ENCODE measurements at places on chromosomes 5 and 9.

GRCh38 chr5:108386345-108387061 is 4.6 kb upstream of the FBXL17 start:
- DNase-seq = no peak

DNA sequence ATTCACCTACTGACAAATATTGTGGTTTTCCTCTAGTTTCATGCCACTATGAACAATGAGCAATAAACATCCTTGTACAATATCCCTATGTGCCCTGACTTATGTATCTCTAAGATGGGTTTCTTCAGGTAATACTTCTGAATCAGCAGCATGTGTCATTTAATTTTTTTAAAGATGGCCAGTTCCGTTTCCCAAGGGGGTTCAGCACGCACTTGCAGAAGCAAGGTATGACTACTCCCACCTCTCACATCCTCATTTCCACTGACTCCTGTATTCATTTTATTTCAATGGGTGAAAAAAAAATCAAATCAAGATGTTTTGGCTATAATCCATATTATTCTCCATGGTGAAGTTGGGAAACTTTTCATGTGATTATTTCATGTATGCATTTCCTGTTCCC is 14.7 kb upstream of the ADAMTS19 start:
- no peak for DNase-seq

DNA sequence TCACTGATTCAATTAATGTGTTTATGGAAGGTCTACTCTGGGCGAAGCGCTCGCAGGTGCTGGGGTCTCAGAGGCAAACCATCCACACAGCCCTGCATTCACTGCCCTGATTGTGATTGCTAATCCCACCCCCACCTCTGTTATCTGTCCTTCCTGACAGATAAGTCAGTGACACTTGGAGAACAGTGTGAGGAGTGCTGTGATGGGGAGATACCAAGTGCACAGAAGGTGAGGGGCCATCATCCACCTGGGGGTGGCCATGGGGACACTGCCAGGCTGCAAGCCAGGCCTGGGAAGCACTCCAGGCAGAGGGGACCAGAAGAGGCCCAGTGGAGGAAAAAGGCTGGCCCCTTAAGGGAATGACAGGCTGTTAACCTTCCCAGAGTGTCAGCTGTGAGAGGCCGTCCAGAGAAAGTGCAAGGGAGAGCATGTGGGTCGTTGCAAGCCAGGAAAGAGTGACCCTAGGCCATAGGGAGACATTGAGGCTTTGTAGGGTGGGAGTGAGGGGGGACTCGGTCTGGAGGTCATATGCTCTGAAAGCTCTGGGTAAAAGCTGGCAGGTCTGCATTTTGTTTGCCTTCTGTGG is 18.0 kb downstream of the IL9 start:
- DNase-seq = no peak

- no peak for DNase-seq
These were observed 49.4 kb downstream of the SLC22A5 start for GRCh38 chr5:132418881-132419280.

DNA sequence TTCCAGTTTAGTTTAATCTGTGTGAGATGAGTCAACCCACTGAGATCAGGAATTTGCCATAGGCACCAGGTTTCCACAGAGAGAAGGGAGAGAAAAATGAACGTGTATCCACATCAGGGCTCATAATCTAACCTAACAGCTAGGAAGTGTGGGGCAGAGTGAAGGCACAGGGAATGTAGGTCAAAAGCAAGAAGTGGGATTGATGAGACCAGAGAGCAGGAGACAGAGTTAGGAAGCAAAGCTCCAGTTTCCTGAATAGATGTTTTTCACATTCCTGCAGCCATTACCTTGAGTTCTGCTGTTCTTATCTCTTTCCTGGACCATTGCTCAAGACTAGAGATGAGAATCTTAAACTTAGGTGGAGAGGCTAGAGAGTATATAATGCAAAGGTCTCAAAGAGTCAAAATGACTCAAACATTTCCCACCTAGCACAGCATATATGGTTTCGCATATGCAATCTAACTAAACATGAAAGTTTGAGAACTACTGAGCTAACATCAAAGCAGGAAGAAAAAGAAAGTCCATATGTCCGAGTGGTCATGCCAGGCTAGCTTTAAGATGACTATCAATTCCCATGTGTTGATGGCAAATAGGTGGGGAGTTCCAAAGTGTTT is 41.1 kb upstream of the GNAQ start:
- DNase-seq = no peak

DNA sequence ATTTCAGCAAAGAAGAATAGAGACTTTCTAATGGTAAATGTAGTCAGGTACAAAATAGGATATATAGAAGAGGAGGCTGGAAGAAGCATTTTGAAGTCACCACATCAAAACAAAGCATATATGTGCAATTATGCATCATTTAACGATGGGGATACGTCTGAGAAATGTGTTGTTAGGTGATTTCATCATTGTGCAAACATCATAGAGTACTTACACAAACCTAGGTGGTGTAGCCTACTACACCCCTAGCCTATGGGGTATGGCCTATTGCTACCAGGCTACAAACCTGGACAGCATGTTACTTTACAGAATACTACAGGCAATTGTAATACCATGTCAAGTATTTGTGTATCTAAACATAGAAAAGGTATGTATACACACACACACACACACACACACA is 28.4 kb downstream of the ELP1 start:
- no peak for DNase-seq

GRCh38 chr5:56861893-56862485 is 46.6 kb downstream of the MAP3K1 start:
- DNase-seq = no peak

- no peak for DNase-seq
These were observed 15.1 kb upstream of the RNF145 start for GRCh38 chr5:159224471-159224870.

DNA sequence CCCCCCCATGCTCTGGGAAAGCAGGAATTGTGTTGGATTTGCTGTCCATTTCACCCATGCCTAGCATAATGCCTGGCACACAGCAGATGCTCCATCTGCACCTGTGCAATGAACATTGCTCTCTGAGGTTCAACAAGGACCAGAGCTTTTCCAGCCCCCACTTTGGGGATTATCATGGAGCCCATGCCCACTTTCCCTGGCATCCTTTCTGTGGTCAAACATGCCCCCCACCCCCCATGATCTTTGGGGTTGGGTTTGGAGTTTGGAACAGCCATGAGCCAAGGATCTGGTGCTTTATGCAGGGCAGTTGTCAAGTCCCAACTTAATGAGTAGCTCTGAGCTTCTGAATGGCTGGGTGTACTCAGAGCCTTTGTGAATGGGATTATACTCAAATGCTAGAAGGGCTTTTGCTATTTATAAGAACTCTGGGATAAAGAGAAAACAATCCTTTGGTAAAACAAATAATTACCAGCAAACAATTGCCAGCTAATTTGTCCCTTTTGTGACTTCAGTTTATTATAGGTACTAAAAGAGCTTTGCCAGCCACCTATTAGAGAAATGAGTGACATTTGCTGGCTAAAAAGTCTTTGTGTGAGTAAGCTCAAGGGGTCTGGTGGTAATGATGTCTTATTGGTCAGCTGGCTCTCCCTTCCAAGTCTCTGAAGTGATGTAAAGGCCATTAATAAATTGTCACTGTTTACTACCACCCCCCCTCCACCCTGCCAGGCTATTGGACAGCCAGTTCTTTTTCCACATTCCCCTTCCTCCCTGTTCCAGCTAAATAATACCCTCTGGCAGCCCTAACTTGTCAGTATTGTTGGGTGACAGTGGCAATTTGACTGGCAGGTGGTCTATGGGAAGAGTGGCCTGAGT is 182.3 kb downstream of the MACROH2A1 start:
- DNase-seq = no peak

DNA sequence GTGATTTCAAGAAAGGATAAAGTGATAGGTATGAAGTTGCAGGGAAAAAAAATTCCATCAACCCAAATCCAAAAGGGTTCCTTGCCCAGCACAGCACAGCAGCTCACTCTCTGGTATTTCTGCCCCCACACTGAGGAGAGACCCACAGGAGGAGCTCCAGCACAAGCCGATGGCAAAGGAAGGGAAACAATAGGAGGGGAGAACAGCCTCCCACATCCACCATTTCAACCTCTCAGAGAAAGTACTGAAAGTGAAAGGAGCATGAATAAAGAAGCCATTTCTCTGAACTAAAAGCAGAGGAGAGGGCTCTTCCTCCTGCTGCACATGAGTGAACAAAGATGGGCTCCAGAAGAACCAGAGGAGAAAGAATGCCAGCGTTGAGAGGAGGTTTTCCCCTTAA is 54.9 kb upstream of the ZSWIM6 start:
- no peak for DNase-seq

- DNase-seq = no peak
These were observed 197.9 kb downstream of the SH3GL2 start for GRCh38 chr9:17776735-17777134.

DNA sequence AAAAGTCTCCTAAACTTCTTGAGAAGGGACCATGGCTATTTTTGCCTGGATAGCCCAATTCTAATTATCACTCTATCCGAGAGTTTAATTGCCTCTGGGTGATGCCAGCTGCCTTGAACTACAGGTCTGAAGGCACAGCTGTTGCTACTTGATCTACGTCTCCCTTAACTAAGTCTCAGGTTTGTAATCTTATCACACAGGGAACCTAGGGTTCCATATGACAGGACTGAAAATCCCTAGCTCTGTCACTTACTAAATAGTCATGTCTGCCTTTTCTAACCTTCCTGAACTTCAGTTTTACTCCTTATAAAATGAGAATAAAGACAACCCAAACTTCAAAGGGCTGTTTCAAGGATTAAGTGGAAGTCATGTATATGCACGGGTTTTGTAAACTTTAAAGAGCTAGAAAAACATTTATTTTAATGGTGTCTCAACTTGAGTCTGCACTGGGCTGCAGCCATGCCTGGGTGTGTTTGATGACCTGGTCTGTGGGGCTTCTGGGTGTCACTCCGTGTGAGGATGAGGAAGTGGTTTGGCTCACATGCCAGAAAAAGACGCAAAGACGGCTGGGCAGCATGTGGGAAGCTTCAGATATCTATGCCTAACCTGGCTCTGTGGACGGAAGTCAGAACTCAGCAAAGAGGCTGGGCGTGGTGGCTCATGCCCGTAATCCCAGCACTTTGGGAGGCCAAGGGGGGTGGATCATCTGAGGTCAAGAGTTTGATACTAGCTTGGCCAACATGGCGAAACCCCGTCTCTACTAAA is 129.3 kb upstream of the SLC44A1 start:
- DNase-seq = no peak

- no peak for DNase-seq
These were observed 213.9 kb upstream of the TRPC7 start for GRCh38 chr5:136579238-136579637.

GRCh38 chr5:114782177-114782576 is 387.5 kb downstream of the TRIM36 start:
- no peak for DNase-seq

GRCh38 chr9:128689820-128690683 is 1.0 kb downstream of the SET start:
- no peak for DNase-seq

DNA sequence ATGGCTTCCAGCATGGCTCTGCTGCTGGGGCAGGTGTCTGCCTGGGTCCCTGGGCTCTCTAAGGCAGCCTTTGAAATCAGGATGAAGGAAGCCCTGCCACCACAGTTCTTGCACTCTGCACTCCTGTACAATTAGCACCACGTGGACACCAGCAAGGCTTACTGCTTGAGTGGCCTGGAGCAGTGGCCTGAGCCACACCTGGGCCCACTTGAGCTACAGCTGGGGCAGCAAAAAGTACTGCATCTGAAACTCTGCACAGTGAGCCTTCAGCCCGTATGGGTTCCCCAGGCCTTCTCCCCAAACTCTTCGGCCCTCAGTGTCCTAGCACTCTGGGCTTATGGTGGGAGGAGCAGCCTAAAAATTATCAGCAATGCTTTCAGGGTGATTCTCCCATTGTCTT is 8.0 kb upstream of the INIP start:
- DNase-seq = no peak

GRCh38 chr9:137545123-137545522 is 5.1 kb downstream of the PNPLA7 start:
- no peak for DNase-seq

- no peak for DNase-seq
These were observed 21.9 kb downstream of the ABITRAM start for GRCh38 chr9:108956022-108956630.

GRCh38 chr9:135530146-135530545 is 8.9 kb downstream of the LCN1 start:
- no peak for DNase-seq

DNA sequence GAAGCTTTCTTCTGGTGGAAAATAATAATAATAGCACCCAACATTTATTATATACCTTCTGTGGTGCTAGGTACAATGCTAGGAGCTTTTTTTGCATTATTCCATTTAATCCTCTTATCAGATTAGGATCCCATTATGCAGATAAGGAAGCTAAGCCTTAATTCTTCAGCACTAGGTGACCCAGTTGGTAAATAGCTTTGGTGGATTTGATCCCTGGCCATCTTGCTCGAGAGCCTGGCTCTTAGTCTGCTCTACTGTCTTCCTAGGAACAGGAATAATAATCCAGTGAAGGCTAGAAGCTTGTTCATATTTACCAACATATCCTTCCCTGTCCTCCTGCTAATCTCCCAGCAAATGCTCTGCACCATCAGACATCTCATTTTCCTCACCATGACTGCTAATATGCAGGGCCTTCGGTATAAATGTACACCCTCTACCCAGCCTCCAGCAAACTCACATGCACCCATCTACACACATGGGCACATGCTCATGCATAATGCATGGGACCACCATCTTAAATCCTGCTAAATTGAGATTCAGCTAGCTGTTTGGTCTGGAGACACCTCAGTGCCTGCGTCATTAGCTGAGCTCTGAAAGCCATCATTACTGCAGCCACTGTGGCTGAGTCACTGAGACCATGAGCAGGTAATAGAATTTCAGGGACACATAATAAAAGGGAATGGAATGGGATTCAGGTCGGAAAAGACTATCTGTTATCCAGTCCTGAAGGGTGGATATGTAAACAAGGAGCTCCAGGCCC is 87.5 kb downstream of the TRIM32 start:
- DNase-seq = no peak

- DNase-seq = no peak
These were observed 37.2 kb upstream of the GABRP start for GRCh38 chr5:170746075-170746960.

DNA sequence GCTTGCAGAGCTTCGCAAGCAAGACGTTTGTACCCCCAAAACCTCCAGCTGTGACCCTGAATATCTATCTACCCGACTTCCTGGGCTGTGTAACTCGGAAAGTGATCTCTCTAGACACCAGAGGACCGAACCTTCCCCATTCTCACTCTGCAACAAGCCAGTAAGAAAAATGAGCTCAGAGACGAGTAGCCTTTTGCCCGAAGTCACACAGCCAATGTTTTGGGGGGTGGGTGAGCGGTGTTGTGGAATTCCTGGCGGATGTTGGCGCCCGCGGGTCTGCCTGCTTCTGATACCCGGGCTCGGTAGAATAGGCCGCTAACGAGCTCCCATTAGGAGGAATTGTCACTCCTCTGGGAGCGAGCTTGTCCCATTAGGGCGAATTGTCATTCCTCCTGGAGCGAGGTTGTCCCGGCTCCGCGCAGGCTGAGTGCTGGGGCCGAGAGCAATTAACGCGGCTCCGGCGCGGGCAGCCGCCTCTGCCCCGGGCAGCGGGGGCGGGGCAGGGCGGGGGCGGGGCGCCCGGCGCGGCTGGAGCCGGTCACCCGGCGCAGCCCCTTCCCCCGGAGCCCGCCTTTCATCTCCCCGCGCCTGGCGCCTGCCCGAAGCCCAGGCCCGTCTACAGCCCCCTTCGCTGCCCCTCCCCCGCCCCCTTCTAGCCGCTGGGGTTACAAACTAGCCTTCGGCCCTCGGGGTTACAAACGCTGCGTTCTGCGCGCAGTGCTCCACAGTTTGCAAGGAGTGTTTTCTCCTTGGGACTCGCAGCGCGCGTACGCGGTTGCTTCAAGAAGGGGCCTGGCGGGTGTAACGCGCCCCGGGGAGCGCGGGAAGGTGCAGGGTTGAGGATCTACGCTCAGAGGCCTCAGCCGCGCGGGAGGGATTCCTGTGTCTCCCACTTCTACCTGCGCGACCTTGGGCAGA is 3.5 kb upstream of the MSX2 start:
- no peak for DNase-seq

Measured in stimulated activated CD4-positive, alpha-beta T cell treated with anti-CD3 and anti-CD28 coated beads, TNF-alpha, amount 100 ng/mL, for 1 hour (primary cell).